Smooth muscle cell of bladder (primary cell): ENCODE measurements at places on chromosomes 13 and 19. TPM values are rescaled to one million over a fixed set of nuclear protein-coding genes. Genes with fewer than 3 reads are reported as not detected.

Gene FREM2
- total RNA-seq: under 0.01 TPM in 2 replicates

Gene KLK8
- total RNA-seq: not detected in 2 replicates

Gene JSRP1
- 0.37 TPM in 1 of 2 replicates, not detected in the other for total RNA-seq

Gene GAS6
- total RNA-seq: 122 and 125 TPM in 2 replicates

Gene CABP5
- not detected in 2 replicates for total RNA-seq

Gene CCDC70
- total RNA-seq: not detected in 2 replicates

Gene AMER2
- total RNA-seq: not detected in 2 replicates

Gene LIN7B
- total RNA-seq: 8.9 and 11.0 TPM in 2 replicates

Gene KLK3
- not detected in 2 replicates for total RNA-seq

Gene SWSAP1
- total RNA-seq: 0.37 and 0.43 TPM in 2 replicates

Gene UHRF1
- total RNA-seq: 5.8 and 6.2 TPM in 2 replicates

Gene SHD
- not detected in 2 replicates for total RNA-seq

Gene ADGRE2
- under 0.01 TPM in 2 replicates for total RNA-seq

Gene SIGLEC10
- total RNA-seq: not detected in 2 replicates

Gene FBXO17
- total RNA-seq: 11.9 and 22.3 TPM in 2 replicates

Gene PDE4C
- total RNA-seq: 0.57 and 4.9 TPM in 2 replicates

Gene PABPC3
- 0.09 and 0.14 TPM in 2 replicates for total RNA-seq

Gene PRX
- total RNA-seq: 1.3 and 1.6 TPM in 2 replicates
